Immature natural killer cell (primary cell): ENCODE measurements at places on chromosomes 7 and 10. TPM values are rescaled to one million over a fixed set of nuclear protein-coding genes. Genes with fewer than 3 reads are reported as not detected.

DNA sequence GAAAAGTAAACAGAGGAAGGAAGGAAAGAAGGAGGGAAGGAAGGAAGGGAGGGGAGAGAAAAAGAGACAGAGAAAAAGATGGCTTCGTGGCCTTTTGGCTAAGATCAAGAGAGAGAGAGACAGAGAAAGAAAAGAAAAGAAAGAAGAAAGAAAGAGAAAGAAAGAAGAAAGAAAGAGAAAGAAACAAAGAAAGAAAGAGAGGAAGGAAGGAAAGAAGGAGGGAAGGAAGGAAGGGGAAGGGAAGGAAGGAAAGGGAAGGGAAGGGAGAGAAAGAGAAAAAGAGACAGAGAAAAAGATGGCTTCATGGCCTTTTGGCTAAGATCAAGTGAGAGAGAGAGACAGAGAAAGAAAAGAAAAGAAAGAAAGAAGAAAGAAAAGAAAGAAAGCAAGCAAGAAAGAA is 91.4 kb downstream of the PRLHR start:
- no peak for DNase-seq

CDH23 gene
- not detected for polyA plus RNA-seq

TSPAN12 gene
- not detected for polyA plus RNA-seq

TMEM184A gene
- not detected for polyA plus RNA-seq

DNA sequence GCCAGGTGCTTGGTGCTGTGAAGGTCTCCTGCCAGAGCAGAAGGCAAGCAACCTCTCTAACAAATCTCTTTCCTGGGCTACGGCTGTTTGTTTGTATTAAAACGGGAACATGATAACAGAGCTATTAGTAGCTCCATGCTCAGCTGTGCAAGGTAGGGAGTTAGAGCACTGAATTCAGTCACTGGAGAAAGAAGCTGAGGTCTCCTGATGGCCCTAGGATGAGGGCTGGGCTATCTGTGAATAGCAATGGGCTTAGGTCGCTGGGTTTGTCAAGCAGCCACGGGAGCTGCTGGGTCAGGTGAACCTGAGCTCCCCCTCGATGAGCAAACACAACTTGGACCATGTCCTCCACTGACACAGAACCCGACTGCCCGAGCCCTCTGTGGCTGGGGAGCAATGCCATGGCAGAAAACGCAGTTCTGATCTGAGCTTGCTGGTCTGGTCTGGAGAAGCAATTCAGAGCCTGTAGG is 24.4 kb downstream of the TACC2 start:
- DNase-seq, result no peak

DNA sequence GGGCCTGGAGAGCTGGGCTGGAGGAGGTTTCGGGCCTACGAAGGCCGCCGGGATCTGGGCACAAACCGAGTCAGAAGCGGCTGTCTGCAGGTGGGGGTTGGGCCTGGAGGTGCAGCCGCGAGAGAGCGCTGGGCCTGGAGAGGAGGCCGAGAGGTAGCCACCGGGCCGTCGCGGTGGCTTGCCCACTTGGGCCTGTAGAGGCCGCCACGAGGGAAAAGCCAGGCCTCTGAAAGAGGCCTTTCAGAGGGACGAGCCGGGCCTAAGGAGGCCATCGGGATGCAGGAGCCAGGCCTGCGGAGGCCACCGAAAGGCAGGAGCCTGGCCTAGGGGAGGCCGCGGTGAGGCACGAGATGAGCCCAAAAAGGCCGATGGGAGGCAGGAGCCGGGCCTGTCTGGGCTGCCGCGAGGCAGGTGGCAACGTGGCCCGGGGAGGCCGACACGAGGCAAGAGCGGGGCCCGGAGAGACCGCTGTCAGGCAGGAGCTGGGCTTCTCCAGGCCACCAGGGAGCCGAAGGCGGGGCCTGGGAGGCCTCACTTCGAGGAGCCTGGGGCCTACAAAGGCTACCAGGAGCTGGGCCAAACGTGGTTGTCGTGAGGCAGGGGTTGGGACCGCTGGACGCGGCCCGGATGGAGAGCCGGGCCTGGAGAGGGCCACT is 25.6 kb downstream of the MDH2 start:
- DNase-seq, result no peak

TMEM26 gene
- not detected for polyA plus RNA-seq

DNA sequence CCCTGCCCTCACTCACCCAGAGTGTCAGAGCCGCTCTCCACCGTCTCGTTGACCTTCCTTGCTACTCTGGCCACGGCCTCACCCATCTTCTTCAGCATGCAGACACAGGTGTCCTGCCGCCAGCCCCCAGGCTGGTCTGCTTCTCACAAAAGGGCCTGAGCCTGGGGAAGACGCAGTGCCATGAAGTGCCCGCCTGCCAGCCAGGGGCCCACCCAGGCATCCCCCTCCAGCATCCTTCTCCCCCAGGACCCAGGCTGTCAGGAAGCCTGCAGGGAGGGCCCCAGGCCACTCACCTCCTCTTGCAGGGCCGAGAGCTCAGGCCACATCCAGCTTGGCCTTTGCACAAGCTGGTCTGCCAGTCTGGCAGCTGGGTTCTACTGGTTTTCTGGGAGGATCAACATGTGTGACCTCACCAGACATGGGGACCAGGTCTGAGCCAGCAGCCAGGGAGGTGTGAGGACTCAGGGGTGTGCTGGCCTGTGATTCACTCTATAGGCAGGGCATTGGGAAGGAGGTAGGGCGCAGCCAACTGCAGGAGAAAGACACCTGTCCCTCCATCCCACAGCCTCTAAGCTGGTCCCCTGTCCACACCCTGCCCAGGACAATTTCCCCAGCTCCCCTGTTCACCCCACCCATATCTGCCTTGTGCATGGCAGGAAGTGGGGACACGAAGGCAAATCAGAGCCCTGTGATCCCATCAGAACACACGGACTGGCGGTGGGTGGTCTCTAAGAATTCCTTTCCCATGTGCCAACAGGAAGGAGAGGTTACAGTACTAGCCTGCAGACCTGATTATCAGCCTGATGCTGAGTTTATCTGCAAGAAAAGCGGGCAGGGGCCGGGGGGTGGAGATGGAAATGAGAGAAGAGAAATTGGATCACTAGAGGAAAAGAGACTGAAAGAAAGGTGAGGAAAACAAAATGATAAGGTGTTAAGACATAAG is 5.7 kb downstream of the LRRC20 start:
- DNase-seq, result no peak

DNA sequence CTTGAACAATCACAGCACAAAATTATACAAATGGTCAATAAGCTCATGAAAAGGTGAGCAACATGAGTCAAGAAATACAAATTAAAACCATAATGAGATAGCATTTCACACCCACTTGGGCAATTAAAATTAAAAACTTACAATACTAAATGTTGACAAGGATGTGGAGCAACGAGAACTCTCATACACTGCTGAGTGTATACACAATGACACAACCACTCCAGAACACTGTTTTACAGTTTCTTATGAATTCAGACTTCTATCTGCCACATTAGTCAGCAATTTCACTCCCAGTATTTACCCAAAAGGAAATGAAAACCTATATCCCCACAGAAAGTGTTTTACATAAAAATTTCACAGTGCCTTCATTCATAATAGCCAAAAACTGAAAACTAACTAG is 31.1 kb downstream of the GDI2 start:
- no peak for DNase-seq

LRRC4 gene
- 0.08 TPM for polyA plus RNA-seq

DNA sequence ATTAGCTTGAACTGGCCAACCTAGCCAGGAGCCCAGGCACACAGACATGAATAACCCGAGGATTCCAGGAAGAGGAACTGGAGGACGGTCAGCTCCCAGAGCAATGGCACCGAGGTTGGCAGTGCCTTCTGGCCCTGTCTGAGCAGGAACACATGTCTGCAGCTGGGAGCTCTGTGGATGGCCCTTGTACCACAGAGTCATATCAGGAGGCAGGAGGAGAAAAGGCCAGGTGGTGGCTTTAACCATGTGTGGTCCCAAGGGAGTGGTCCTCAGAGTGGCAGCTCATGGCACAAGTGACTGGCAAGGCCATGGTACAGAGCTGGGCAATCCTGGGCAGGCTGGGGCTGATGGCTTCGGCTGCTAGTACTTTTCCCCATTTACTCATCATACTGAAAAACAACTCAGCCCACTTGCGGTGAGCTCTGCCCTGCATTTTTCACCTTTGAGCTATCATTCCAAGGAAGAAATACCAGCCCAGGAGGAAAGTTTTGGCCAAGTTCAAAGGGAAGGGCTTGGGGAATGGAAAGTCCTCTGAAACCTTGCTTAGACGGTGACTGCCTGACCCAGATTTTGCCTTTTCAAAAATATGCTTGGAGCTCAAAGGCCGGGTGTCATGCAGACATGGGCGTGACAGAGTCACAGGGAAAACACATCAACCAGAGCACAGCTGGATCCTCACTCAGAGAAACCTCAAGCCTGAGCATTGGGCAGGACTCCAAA is 25.7 kb upstream of the LOXL4 start:
- no peak for DNase-seq

RNLS gene
- polyA plus RNA-seq, result 7.0 TPM
